DMS153 (cell line): ENCODE measurements at places on chromosomes 11 and 22.

- DNase-seq = no peak
Observed at GRCh38 chr22:36152088-36152487, 8.5 kb downstream of the APOL3 start.

DNA sequence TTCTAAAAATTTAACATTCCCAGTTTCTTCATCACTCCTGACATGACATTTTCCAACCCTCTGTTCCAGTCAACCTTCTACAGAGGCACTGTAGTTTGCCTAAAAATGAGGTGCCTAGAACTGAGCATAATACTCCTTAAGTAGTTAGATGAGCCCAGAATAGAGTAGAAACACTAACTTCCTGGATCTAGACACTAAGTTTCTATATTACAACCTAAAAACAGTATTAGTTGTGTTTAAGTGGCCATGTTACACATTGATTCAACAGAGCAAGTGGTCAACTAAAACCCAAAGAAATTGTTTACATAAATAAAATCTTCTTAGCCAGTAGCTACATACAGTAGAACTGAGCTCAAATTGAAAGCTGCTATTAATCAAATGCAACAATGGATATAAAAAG is 1.3 kb downstream of the HPS5 start:
- DNase-seq = no peak

GRCh38 chr11:41921746-41922390 is 462.4 kb upstream of the LRRC4C start:
- no peak for DNase-seq

DNA sequence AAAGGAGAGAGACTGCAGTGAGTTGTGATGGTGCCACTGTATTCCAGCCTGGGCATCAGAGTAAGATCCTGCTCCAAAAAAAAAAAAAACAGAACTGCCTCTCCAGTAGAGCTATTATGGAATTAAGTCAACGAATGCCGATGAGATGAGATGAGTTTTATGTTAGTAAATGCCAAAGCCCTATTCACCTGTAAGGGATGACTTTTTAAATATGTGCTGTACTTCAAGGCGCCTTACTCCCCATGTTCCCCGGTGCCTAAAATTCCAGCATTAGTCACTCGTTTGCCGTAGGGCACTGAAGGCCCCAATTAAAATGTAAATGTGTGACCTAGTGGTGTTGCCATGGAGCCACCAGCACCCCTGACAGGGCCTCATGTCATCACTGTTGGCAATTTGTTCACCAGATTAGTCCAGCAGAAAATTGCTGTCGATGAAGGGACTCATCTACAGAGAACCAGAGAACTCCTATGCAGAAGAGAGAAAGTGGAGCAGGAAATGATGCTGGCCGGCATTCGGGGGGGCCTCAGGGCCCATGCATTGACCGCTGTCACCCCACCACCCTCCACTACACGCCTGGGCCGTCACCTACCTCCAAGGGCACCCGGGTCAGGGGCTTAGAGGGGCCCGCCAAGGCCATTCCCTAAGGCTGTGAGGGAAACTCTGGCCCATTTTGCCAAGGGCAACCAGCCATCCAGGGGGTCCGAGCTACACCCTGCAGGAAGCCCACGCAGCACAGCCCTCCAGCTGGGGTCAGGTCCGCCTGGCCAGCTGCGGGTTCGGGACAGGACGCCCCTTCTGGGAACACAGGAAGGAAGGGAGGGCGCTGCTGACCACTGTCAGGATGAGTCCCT is 17.8 kb downstream of the LIF start:
- no peak for DNase-seq

- no peak for DNase-seq
Observed at GRCh38 chr22:44042249-44043218, 18.4 kb downstream of the PARVB start.

DNA sequence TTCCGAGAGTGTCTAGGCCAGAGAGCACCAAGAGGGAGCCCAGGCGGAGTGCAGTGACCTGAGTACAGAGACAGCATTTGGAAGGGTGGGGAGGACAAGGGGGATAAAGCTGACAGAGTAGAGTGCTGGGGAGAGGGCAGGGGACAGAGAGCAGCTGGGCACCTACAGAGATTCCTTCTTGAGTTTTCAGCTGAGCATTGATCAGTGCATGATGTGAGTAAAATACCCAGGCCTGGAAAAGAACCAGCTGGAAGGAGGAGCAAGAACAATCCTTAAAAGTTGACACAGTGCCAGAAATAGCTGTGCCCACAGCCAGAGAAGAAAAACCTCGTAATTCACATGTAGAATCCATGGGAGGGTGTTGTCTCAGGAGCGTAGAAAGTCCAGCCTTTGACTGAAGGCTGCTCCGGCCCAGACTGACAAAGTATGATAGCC is 33.9 kb upstream of the PANX2 start:
- DNase-seq = no peak

DNA sequence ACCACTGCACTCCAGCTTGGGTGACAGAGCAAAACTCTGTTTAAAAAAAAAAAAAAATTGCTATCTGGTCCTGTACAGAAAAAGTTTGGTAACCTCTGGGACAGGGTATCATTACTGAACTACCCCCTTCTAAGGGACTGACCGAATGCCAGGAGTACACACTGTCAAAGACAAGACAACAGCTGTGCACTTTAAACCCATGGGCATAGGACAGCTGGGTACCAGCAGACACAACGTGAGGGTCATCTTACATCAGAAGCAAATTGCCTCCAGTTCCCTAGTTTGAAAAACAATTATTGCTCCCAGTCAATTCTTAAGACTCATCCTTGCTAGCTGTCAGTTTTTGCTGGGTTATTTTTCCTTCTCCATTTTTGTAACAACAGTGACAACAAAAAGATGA is 17.8 kb downstream of the CD59 start:
- DNase-seq = no peak

GRCh38 chr11:99568808-99569207 is 548.1 kb downstream of the CNTN5 start:
- no peak for DNase-seq

DNA sequence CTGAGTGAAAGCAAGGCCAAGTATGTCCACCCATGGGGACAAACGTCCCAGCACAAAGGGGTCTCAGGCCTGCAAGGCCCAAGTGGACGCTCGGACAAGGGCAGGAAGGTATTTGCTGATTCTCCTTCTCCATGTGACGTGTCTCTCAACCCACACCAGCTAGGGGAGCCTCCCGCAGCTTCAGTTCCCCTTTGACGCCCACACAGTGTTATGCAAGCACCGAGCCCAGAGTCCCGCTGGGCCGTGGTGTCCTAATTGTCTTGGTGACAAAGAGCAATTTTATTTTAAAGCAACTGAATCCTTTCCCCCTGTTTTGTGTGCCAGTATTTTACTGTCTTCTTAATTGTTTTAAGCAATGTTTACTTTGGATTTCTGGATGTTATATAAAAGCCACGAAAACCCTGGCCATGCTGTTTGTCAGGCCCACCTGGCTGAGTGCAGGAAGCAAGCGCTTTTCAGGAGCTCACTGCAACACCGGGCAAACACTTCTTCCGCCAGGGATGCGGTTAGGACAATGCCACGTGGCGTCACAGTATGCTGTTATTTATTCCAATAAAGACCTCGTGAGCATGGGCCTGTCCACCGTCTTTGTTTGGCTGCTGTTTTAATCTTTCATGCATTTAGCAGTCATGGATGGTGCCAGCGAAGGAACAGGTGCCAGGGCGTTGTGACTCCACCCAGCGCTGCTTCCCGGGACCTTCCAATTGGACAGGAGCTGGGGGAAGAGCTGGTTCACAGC is 8.2 kb upstream of the PARVG start:
- peak; percentile 93 for DNase-seq

GRCh38 chr22:25942856-25943411 is 200.9 kb downstream of the MYO18B start:
- DNase-seq = peak; percentile 96

DNA sequence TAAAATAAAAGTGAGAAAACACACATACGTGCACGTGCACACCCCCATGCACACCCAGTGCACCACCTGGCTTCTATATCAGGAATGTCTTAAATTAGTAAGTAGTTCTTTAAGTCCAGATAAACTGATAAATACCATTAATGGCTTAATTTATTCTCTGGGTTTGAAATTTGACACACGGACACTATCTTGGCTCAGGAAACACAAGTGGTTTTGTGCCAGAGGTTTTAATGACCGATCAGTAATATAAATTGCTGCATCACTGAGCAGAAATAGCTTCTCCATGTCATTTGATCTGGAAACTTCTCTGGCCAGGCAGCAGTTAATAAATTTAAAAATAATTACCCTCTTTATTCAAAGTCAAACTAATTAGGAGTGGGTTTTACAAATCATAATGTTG is 101.5 kb upstream of the NNMT start:
- no peak for DNase-seq

DNA sequence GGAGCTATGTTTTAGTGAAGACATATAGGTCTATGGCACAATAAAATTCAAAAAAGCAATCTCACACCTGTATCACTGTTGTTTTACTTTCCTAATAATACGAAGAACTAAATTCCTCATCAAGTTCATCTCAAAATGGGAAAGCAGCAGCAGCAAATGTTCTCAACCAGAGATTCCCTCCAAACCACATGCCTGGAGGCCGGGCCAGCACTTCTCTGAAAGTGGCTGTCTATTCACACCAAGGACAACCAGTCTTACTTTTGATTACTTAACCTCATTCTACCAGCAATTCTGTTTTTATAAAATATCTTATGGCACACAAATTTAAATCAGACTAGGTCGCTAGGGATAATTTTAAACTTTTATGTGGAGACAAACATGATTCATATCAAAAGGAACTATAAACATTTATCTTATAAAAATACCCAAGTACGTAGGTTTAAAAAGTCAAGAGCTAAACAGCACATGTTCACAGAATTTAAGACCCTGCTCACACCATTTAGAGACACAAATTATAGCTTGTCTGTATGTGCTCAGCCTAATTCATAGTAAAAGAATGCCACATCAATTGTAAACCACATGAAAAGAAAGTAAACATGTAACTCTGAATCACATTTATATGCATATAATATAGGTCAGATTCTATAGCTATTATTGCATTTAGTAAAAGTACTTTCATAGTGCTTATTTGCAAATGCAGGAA is 46.1 kb downstream of the RRAS2 start:
- no peak for DNase-seq
